Peyer's patch (tissue), 4 donors: ENCODE measurements at places on chromosomes 7 and 10. TPM values are rescaled to one million over a fixed set of nuclear protein-coding genes. Genes with fewer than 3 reads are reported as not detected.

DNA sequence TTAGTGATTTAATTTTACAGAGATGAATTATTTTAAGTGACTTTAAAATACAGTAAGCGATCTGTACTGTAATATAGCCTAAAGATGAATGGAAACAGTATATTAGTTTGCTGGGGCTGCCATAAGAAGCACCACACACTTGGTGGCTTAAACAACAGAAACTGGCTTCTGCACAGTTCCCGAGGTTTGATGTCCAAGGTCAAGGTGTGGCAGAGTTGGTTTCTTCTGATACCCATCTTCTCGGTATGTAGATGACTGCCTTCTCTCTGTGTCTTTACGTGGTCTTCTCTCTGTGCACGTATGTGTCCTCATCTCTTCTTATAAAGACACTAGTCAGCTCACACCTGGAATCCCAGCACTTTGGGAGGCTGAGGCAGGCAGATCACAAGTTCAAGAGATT, 64.0 kb upstream of the KMT2E start:
- no peak overlapping the region for H3K27ac ChIP-seq
- H3K27me3 ChIP-seq = no peaks in the 10 kb centered on the region
- peaks cover 12% of the 10 kb centered on the region for H3K4me1 ChIP-seq
- no peaks in the 10 kb centered on the region for H3K36me3 ChIP-seq

DNA sequence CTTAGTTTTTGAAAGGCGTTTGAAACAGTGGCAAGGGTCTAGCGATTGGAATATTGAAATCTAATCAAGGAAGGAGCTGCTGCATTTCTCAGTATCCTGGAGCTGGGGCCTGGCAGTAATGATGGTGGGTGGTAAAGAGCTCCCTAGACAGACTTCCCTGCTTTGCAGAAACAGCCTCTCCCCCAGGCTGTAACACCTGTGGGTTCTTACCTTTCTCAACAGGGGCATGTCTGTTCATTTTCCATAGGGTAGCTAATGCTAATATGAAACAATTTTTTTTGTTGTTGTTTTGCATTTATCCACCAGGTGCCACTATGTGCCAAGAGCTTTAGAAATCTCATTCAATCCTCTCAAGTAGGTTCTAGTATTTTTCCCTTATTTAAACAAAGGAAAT, 345.5 kb downstream of the REEP3 start:
- H3K36me3 ChIP-seq = no peaks in the 10 kb centered on the region
- H3K4me1 ChIP-seq = no peaks in the 10 kb centered on the region
- H3K27me3 ChIP-seq = no peaks in the 10 kb centered on the region
- H3K4me3 ChIP-seq = no peak overlapping the region
- no peak overlapping the region for H3K27ac ChIP-seq

GRCh38 chr7:22551768-22552513, 52.0 kb upstream of the STEAP1B start:
- H3K27me3 ChIP-seq = no peaks in the 10 kb centered on the region
- no peak for DNase-seq
- H3K27ac ChIP-seq = no peak overlapping the region
- H3K36me3 ChIP-seq = no peaks in the 10 kb centered on the region

DNA sequence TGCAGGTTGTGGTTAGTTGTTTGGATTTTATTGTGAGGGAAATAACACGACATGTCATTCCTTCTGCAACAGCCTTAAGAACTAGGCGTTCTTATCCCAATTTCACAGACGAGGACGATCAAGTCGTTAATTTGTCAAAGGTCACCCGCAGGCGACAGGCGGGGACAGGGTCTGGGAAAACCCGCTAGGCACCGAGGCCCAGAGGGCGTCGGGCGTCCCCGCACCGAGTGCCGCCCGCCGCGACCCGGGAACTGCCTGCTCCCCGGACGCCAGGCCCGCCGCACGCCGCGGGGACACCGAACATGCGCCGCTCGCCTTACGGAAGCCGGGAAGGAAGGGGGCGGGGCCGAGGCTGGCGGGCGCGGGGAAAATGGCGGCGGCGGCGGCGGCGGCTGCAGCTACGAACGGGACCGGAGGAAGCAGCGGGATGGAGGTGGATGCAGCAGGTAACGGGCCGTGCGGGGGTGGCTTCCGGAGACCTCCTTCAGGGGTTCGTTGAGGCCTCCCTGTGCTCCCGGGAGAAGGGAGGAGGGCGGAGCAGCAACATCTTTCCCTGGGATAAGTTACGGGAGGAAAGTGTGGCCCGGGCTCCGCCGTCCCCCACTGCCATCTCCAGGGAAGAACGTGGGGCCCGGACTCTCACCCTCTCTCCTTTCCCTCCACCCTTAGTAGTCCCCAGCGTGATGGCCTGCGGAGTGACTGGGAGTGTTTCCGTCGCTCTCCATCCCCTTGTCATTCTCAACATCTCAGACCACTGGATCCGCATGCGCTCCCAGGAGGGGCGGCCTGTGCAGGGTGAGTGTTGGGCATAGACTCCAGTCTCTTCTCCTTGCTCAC, at the start of gene COPS6:
TSS of gene COPS6 (plus strand) at position 349 of the 837 bp plus-strand sequence. CDS start at position 371, 22 bp downstream.
- H3K4me1 ChIP-seq = no peaks in the 10 kb centered on the region
- H3K36me3 ChIP-seq = no peaks in the 10 kb centered on the region
- peak within 1 kb of the TSS; percentile 85 for H3K4me3 ChIP-seq
- peak; percentile 84 for DNase-seq
- H3K27me3 ChIP-seq = no peaks in the 10 kb centered on the region

- H3K4me1 ChIP-seq = no peaks in the 10 kb centered on the region
- H3K27ac ChIP-seq = no peak overlapping the region
- no peak for DNase-seq
Measured at GRCh38 chr7:24727154-24728120, 29.8 kb downstream of the GSDME start.

DNA sequence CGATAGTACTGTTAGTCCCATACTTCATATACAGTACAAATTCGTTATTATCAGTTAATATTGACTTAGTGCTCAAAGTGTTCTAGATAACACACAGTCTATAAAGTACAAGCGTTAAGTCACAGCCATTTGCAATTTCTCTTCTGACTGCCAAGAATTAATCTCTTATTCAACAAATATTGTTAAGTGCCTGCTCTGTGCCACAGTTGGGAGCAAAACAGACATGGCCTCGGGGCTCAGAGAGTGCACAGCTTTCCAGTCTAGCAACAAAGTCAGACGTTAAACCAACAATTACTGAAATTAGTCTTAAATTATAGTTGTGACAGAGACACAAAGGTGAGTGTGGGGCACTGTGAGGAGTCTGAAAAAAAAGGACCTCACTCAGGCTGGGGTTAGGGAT, 113.0 kb upstream of the DPP6 start:
- H3K4me3 ChIP-seq = no peak overlapping the region
- no peaks in the 10 kb centered on the region for H3K36me3 ChIP-seq
- H3K27me3 ChIP-seq = no peaks in the 10 kb centered on the region
- DNase-seq = no peak

DNA sequence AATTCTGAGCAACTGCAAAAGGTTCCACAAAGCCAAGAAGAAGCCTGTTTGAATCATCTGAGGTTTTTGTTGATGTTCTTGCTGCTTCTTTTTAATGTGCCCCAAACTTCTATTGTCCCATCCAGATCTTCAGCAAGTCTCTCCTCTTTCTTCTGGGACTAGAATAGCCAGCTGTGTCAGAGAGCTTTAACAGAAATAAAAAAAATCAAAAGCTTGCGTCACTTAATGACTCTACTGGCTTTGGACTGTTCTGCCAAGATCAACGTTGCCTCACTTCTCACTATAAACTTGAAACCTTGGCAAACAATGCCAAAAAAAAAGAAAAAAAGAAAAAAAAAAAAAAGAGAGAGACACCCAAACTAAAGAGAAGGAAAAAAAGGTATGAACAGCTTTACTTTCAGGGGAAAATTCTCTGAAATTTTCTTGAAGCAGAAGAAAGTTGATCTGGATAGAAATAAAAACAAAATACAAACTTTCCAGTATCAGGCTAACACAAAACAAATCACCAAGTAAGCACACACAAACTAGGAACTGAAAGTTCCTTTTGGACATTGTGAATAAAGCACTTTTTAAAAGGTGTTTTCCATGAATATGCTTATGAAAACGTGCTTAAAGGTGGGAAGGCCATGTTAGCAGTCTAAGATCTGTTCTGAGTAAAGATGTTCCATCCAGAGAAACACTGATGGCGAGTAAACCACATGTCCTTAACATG, 14.8 kb downstream of the USP54 start:
- H3K4me3 ChIP-seq = no peak overlapping the region
- peak overlapping the region; percentile 70 for H3K27ac ChIP-seq
- no peaks in the 10 kb centered on the region for H3K36me3 ChIP-seq
- DNase-seq = no peak

- H3K27me3 ChIP-seq = no peaks in the 10 kb centered on the region
- peak overlapping the region; percentile 64 for H3K27ac ChIP-seq
- H3K4me1 ChIP-seq = no peaks in the 10 kb centered on the region
Measured at GRCh38 chr10:123402656-123403055, 248.5 kb downstream of the BUB3 start.

DNA sequence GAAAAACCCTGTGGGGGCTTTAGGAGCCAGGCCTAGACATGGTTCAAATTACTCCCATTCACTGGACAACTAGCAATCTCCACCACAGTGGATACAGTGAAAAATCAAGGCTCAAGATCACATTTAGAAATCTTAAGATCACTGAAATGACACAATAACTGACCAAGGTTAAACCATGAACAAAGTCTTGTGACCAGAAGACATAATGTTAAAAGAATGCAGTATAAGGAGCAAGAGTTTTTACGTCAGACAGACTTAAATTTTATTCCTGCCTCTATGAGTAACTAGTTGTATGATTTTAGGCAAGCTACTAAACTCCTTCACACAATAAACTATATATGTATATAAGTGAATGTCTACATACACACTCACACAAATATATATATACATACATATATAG, 68.5 kb downstream of the MICU1 start:
- H3K4me3 ChIP-seq = no peak overlapping the region
- peaks cover 27% of the 10 kb centered on the region for H3K36me3 ChIP-seq
- no peak for DNase-seq
- H3K27ac ChIP-seq = no peak overlapping the region
- H3K4me1 ChIP-seq = no peaks in the 10 kb centered on the region

GRCh38 chr10:13670311-13670710, 83.5 kb downstream of the PRPF18 start:
- H3K36me3 ChIP-seq = no peaks in the 10 kb centered on the region
- no peaks in the 10 kb centered on the region for H3K4me1 ChIP-seq
- DNase-seq = no peak
- H3K4me3 ChIP-seq = no peak overlapping the region
- H3K27me3 ChIP-seq = no peaks in the 10 kb centered on the region

- no peak overlapping the region for H3K4me3 ChIP-seq
- DNase-seq = no peak
- no peaks in the 10 kb centered on the region for H3K36me3 ChIP-seq
- H3K27ac ChIP-seq = no peak overlapping the region
Measured at GRCh38 chr7:143454091-143454680, 10.9 kb downstream of the TAS2R60 start.

- H3K4me1 ChIP-seq = no peaks in the 10 kb centered on the region
- H3K27ac ChIP-seq = no peak overlapping the region
- no peak overlapping the region for H3K4me3 ChIP-seq
- no peaks in the 10 kb centered on the region for H3K36me3 ChIP-seq
- DNase-seq = no peak
- no peaks in the 10 kb centered on the region for H3K27me3 ChIP-seq
Measured at GRCh38 chr10:95628786-95629185, 27.7 kb downstream of the ALDH18A1 start.

GRCh38 chr7:105786520-105787470, 89.6 kb downstream of the ATXN7L1 start:
- H3K4me3 ChIP-seq = no peak overlapping the region
- DNase-seq = no peak
- no peaks in the 10 kb centered on the region for H3K36me3 ChIP-seq
- H3K27ac ChIP-seq = no peak overlapping the region
- no peaks in the 10 kb centered on the region for H3K4me1 ChIP-seq
- no peaks in the 10 kb centered on the region for H3K27me3 ChIP-seq

GRCh38 chr7:107694386-107694785, 33.8 kb downstream of the SLC26A4 start:
- H3K4me1 ChIP-seq = no peaks in the 10 kb centered on the region
- H3K27ac ChIP-seq = no peak overlapping the region
- no peak for DNase-seq
- H3K27me3 ChIP-seq = no peaks in the 10 kb centered on the region
- no peak overlapping the region for H3K4me3 ChIP-seq
- no peaks in the 10 kb centered on the region for H3K36me3 ChIP-seq

DNA sequence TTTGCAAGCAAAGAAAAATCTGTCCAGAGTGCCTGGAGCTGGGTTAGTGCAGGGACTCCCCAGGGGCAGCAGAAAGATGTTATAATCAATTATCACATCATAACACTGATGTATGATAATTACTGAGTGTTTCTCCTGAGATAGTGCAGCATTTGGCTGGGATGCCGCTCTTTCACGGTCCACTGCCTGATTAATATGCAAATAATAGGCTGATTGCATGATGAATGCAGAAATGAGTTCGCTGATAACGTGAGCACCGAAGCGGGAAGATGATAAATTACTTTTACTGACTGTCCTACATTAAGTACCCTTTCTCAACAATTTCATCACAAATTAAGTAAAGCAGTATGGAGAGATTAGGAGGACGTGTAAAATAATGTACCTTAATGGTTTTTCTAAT, 71.4 kb upstream of the SH2B2 start:
- H3K27me3 ChIP-seq = no peaks in the 10 kb centered on the region
- no peaks in the 10 kb centered on the region for H3K36me3 ChIP-seq
- H3K4me1 ChIP-seq = no peaks in the 10 kb centered on the region
- H3K4me3 ChIP-seq = no peak overlapping the region
- DNase-seq = no peak

DNA sequence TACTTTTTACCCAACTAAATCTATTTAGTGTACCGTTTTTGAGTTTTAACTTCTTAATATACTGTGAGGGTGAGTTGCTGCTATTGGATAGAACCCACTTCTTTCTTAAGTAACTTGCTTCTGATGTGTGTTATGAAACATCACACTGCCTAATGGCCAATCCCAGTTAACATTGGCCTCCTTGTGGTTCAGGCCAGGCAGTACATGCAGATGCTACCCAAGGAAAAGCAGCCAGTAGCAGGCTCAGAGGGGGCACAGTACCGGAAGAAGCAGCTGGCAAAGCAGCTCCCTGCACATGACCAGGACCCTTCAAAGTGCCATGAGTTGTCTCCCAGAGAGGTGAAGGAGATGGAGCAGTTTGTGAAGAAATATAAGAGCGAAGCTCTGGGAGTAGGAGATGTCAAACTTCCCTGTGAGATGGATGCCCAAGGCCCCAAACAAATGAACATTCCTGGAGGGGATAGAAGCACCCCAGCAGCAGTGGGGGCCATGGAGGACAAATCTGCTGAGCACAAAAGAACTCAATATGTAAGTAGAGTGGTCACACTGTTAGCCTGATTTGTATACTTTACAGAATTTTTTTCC, 39.7 kb downstream of the TES start:
- no peaks in the 10 kb centered on the region for H3K36me3 ChIP-seq
- no peak for DNase-seq

The LIPM gene
- total RNA-seq = not detected

The EPDR1 gene
- 7.4 TPM for total RNA-seq

The DOCK4 gene
- 16.6 TPM for total RNA-seq

The ADAM22 gene
- 2.5 TPM for total RNA-seq

The RADIL gene
- 2.4 TPM for total RNA-seq

The DNA2 gene
- 13.7 TPM for total RNA-seq

The SPAG6 gene
- not detected for total RNA-seq

The LYZL2 gene
- not detected for total RNA-seq

The SMO gene
- 2.7 TPM for total RNA-seq

The TMEM176B gene
- total RNA-seq = 394 TPM
